CD4-positive, alpha-beta T cell treated with Interleukin-1 beta for 1 hour (primary cell): ENCODE measurements at places on chromosomes 6 and 20.

DNA sequence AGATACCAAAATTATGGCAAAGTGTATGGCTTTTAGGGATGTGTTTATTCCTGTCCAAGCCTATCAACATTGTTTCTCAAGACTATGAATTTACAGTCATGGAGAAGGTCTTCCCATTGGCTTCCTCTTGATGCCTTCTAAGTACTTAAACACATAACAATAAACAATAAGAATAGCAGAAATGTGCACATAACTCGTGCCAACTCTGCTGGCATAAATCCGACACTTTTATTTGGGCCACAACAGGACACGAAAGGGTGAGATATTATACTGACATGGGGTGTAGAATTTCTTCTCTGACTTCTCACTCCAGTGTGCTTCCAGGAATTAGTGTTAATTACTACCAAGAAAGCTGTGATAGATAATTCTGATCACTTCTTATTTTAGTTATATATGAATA lies 695.9 kb upstream of the SLC35B3 start:
- no peak for DNase-seq

GRCh38 chr6:106527979-106528378 lies 101.3 kb downstream of the RTN4IP1 start:
- DNase-seq, result no peak

DNA sequence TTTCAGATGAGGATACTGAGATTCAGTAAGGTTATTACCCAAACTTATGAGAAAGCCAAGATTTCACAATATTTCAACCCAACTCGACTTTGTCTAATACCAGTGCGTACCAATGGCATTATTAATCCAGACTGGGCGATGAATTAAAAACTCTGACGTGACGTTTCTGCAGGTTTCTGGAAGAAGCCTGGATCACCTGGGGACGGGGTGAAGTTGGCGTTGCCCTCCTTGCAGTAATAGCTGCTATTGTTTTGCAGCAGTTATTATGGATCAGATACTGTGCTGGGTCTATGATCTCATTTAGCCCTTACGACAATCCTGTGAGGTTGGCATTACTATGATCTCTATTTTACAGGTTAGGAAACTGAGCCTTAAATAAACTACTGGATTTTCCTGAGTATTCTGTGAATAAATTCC lies 569 bp upstream of the CDC5L start:
- DNase-seq, result no peak

DNA sequence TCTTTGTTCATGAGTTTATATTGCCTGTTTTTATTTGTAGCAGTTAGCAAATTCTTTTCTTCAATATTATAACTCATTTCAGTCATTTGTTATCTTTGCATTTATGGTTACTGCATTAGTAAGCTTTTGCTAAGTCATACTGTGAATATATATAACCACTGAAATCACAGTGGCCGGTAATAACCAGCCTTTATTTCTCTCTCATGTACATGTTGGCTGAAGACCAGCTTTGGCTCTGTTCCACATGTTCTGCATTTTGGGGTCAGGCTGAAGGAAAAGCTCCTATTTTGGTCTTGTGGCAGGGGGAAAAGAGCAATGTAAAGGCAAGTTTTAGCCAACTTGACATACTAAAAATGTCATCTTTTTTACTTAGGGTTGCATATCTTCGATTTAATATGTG lies 276.3 kb downstream of the BCKDHB start:
- DNase-seq, result no peak

- peak; percentile 77 for DNase-seq
Observed at GRCh38 chr20:8043687-8044282, 24.2 kb upstream of the TMX4 start.

DNA sequence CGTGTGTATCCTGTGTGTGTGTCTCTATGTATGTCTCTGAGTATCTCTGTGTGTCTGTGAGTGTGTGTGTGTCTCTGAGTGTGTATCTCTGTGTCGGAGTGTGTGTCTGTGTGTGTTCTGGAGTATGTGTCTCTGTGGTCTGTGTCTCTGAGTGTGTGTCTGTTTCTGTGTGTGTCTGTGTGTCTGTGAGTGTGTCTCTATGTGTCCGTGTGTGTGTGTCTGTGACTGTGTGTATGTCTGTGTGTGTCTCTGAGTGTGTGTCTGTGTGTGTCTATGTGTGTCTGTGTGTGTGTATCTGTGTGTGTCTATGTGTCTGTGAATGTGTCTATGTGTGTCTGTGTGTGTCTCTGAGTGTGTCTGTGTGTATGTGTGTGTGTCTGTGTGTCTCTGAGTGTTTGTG lies 73.4 kb downstream of the SRC start:
- DNase-seq, result no peak

DNA sequence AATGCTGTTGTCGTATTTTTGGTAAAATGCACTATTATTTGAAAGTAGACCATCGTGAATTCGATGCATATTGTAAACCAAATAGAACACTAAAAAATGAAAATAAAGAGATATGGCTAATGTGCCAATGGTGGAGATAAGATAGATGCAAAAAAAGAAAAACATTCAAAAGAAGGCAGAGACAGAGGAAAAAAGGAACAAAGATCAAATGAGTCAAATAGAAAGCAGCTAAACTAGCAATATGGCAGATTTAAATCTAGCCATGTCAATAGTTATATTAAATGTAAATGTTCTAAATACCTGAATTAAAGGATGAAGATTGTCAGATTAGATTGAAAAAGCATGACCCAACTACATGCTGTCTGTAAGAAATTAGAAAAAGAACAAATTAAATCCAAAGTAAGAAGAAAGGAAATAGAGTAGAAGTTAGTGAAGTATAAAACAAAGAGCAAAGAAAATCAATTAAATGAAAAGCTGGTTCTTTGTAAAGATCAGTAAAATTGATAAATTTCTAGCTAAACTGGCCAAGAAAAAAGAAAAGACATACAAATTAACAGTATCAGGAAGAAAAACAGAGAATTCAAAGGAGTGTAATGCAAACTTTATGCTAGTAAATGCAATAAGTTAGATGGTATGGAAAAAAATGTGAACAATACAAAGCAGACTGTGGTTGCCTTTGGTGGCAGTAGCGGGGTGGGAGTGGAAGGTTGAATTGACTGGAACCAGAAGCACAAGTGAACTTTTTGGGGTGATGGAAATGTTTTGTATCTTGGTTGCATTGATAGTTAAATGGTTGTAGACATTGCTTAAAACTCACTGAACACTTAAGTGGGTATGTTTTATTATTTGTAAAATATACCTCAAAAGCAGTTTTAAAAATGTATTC lies 44.8 kb downstream of the PTPN1 start:
- no peak for DNase-seq

GRCh38 chr6:38871741-38872568 lies 156.8 kb downstream of the DNAH8 start:
- DNase-seq, result peak; percentile 69

DNA sequence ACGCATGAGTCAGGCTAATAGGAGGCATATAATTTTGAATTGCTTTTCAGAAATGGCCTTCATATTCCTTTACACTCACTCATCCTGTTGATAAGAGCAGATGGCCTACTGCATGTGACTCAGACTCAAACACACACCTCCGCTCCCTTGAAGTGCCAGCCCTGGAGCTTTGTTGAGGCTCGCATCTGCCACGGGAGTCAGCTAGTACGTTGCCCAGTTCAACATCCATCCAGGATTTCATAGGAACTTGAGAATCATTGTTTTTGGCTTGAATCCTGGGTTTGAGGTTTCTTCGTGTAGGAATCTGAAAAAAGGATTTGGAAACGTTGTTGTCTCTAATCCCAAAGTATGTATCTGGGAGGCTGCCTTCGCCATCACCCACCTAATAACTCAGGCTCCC lies 87.4 kb upstream of the JAG1 start:
- DNase-seq, result no peak
